ENCODE measurements at places on chromosomes 5 and 9.

DNA sequence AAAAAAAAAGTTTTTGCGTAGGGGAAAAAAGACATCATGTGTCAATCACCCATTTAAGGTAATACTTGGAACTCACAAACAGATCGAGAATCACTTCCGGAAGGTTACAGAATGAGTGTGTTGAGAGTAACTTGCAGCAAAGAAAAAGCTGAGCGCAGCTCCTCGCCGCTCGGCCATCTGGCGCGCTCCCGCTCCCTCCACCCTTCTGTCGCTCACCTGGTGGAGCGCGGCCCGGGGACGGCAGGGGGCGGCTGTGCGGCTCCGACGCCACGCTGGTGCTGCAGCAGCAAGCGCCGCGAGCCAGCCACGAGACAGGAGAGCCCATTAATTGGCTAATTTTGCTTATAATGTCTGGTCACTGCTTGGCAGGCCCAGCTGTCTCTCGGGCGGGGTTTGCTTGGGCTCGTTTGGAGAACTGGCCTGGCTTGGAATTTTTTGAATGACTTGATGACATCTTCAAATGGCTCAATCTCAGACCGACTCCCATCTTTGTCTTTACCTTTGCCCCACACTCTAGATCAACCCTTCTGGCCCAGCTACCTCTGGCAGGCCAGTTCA lies 601.8 kb downstream of the CCDC171 start:
- DNase-seq: no peak

DNA sequence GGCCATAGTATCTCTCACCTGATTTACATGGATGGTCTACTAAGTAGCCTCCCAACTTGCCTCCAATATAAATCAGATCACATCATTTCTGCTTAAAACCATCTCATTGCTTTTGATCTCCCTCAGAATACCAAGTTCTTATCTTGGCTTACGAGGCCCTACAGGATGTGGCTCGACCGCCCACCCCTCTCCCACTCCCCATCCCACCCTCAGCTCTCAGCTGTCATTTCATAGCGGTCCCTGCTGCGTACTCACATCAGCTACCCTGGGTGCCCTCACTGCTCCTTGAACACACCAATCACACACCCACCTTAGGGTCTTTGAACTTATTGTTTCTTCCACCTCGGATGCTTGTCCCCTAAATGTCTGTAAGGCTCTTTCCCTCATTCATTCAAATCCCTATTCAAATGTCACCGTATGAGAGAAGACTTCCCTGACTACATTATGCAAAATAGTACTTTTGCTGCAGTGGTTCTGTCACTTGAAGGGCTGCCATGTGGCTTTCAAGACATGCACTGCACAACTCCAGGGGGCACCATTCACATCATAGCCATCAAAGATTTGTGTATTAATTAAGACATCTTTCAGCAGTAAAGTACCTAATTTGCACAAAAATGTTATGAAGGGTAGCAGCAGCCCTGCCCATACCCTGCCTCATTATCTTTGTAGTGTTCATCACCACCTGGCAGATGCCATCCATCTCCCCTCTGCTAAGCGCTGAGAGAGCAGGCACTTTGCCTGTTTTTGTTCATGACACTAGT lies 171.1 kb downstream of the ENC1 start:
- DNase-seq: no peak

DNA sequence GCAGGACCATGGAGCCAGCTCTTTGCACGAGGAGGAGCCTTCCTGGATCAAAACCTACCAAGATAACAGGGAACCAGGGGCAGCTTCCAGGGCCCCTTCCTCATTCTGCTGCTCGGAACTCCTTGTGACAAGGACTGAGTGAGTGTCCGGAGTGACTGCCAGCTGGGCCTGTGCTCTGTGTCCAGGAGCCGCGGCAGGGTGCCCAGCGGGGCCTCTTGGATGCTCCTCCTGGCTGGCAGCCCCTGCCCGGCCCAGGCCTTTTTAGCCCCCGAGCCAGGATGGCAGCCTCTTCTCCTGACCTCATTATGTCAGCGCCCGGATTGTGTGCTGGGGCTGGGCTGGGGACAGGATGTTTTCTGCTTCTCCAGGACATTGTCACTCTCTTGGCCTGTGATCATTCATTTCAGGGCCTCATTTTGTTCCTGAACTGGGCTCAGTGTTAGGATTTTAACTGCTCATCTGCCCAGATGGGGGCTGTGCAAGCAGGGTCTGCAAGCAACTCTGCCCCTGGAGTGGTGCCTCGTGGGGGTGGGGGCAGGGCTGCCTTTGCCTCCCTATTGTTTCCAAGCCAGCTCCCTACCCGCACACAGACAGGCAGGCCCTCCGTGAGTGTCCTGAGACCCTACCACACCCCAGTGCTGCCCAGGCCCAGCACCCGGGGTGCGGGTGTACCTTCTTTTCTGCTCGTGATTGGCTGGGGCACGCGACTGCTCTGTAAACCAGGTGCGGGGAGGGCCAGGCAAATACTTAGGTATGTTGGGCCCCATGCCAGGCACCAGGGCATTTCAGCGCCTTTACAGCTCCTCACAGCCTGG lies 161.6 kb downstream of the COL23A1 start:
- no peak for DNase-seq

DNA sequence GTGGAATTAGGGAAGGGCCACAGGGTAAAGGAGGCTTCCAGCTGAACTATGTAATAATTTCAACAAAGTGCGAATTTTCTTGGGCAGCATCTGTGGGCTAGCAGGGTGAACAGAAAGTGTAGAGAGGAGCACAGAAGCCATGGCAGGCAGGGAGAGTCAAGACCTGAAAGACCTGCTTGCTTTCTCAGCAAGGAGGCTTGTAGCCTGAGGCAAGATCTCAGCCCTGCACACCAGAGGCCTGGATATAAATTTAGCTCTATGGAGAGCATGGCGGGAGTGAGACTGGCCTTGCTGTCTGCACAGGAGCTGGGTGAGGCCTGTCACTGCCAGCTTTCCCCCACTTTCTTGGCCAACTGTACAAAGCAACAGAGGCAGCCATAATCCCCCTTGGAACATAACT lies 32.1 kb upstream of the SH3TC2 start:
- no peak for DNase-seq

- DNase-seq: no peak
Observed at GRCh38 chr9:89969881-89970639, 365.2 kb downstream of the GADD45G start.

DNA sequence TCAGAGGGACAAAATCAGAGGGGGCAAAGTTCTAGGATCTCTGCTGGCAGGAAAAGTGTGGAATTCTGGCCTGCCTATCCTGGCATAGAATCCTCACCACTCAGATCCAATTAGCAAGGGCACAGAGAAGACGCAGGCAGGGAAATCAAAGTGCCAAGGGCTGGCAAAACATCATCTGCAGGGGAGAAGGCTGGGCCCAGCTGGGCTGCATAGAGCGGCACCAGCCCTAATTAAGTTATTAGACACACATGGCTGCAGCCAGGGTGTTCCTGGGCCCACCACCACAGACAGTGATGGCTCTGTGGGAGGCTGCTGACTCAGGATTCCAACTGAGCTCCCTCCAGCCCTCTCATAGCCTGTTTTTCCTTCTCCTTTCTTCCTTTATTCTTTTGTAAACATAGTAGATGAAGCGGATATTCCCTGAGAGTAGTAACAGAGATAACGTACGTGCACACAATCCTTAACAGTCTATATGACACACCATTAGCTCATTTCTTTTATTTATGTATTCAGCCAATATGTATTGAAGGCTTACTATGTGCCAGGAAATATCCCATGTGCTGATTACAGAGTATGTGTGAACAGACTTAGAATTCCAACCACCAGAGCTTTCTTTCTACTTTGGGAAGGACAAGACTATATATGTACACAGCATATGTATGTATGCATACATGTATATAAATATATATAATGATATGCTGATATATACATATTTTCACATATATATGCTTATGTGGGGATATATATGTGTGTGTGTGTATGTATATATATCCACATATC lies 236.1 kb downstream of the ASTN2 start:
- DNase-seq: no peak

DNA sequence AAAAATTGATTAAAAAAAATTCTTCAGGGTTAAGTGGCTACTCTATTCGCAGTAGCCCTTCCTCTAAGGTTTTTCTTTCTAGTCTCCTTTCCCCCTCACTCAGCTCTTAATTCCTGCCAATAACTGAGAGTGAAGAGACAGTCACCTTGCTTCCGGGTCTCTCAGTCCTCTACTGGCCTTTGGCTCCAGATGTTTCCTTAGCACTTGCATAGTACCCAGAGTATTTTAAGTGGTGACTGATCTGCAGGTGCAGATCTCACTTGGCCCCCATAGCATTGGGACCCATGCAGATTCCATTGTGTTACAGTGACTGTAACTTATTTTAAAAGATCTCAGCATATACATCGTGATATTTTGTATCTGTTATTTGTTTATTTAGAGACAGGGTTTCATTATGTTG lies 66.2 kb downstream of the GCNT1 start:
- DNase-seq: no peak

- DNase-seq: no peak
Observed at GRCh38 chr5:22651355-22651754, 201.8 kb downstream of the CDH12 start.

GRCh38 chr5:73375191-73375545 lies 73.4 kb downstream of the FOXD1 start:
- DNase-seq: no peak

DNA sequence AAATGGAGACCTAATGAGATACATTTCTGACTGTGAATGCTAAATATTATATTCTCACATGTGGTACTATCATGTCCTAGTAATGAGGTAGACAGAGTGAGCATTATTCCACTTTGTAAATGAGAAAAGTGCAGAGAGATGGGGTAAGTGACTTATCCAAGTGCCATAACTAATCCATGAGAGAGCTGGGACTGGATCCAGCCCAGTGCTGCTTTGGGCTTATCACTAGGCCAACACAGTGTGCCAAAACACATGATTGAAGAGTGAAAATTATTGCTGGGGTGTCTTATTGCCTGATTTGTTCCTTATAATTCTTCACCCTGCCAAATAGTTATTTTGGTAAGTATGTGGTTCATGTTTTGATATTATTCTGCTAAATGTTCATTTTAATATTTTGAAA lies 442.2 kb upstream of the GRAMD2B start:
- DNase-seq: no peak

DNA sequence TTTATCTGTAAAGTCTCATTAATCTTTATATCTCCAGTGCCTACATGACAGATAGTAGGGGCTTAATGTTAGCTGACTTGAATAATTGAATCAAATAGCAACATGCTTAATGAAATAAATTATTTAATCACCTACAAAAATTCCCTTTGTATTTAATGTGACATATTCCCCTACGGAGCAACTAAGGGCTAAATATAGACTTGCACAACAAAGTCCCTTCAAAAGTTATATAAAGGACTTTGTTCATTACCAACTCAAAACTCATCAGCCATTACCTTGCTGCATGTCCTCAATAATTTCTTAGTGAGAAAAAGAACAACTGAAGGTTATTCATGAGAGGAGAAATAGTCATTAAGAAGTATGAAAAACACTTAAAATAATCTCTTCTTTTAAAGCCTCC lies 424.6 kb downstream of the HCN1 start:
- no peak for DNase-seq

DNA sequence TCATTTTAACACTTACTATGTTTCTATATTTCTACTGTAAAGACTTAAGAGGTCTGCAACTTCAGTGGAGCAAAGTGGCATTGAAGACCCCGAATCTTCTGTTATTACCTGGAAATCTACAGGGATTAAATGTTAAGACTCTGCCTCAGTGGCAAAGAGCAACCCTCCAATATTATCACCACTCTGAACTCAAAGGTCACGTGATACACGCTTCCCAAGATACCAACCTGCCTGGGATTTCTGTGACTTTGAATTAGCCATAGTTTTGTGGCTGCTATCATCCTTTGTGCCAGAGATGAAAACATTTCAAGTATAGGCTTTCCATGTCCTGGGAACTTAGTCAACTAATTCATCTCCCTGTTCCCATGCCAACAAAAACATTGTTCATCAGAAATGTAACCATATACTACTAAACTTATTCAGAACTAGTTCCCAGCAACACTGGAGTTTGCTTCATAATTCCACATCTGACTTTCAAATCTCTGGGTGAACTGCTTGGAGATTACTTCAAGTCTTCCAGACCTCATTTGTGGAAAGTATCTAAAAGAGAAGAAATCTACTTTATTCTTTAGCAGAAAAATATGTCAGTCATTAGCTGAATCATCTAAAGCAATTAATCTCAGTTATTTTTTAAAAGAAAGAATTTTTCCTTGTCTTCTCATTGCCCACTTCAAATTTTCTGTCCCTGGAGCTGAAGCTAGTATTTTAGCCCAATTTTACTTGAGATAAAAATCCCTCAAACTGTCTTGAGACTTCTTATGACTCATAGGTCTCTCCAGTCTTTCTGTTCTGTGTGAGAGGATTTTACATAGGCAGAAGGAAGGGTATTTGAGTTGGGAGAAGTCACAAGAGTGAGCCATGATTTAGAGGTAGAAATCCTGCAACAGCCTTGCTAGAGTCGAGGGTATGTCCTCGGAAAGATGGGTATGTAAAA lies 83.0 kb downstream of the ZNF462 start:
- DNase-seq: no peak

DNA sequence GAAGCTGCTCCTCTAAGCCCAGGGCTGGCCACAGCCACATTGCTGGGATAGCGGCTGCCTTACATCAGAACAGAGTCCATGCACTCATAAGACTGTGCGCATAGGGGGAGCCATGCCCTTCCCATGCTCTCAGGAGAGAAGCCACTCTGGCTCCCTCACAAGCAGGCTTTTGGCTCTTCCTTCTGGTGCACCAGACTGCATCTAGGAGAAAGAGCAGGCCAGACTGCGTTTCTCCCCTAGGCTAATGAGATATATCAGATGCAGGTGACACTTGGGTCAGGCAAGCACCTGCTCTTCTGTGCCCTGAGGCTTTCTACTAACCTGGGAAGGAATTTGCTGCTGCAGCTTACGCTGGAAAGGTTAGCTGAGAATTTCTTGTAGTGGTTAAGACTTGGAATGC lies 43.2 kb upstream of the BRINP1 start:
- no peak for DNase-seq

- no peak for DNase-seq
Observed at GRCh38 chr5:123611406-123611709, 99.4 kb downstream of the CSNK1G3 start.

DNA sequence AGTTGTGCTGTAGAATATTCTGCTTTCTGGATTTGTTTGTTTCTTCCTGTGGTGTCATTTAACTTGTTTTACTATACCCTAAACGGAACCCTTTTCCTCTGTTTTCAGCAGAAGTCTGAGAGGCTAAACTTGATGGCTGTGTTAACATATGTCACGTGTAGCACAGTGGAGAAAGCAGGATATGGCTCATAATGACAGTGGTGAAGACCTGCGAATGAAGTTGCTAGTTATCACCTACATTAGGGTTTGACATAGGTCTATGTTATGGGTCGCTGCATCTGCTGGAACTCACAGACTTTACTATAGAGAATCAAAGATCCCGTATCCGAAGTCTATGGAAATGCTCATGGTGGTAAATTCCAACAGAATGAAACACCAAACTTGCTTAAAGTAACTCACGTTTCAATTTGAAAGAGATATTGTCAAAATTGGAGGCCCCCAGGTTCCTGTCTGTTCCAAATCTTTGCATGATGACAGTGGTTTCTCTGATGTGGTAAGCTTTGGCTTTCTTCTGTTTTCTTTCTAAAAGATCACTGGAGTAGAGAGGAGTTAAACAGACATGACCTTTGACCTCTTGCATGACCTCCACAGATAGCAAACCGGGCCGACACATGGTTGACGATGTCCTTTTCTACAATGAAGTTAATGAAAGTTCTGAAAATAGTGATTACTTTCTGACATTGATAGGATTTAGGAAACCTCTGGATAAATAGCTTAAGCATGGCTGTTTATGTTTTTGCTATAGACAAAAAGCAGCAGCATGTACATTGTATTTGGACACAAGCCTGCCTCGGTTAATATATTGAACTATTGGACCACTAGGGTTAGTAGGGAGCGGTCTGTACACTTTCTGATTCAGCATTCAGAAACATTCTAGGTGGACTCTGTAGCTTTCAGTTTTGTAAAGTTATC lies 3.1 kb upstream of the CATSPER3 start:
- DNase-seq: no peak
